ENCODE measurements at places on chromosomes 2 and 18.

DNA sequence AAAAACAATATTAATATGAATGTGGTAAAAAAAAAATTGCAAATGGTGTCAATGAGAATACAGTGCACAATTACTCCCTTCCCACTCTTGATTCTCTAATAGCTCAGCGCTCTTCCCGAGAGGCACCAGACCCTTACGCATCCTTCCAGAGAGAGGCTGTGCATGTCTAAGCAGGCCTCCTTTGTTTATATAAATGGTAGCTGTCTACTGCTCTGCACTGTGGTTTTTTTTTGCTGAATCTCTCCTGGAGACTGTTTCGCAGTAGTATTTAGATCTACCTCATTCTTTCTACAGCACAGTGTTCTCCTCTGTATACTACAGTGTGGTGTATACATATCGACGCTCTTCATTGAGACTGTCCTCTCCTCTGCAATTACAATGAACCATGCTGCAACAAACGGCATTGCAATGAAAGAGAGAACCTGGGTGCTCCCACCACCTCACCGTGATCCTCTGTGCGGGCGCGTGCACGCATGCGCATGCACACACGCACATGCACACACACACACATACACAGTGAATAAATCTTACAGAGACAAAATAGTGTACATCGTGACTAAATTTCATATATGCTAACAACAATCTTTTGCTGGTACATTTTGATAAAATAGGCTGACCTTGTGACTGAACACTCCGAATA, 19.4 kb downstream of the SEPTIN10 start:
- H3K4me3 ChIP-seq, result no peak overlapping the region
- no peaks in the 10 kb centered on the region for H3K36me3 ChIP-seq
- H3K27ac ChIP-seq, result no peak overlapping the region

DNA sequence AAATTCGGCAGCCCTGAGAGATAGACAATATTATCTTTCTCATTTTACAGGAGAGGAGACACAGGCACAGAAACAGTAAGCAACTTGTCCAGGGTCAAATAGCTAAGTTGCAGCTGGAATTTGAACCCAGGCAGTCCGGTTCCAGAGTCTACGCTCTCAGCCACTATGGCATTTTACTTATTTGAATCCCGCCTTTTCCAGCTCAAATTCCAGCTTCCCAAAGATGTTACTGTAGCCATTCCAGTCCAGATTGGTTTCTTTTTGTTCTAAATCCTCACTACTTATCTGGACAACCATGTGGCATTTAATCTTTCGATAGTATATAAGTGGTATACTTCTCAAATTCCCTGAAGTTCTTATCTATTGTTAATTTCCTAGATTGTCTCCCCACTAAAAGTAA, 125.7 kb downstream of the NBAS start:
- no peak overlapping the region for H3K4me3 ChIP-seq
- no peak overlapping the region for H3K27ac ChIP-seq
- DNase-seq, result no peak
- no peaks in the 10 kb centered on the region for H3K4me1 ChIP-seq
- H3K36me3 ChIP-seq, result peaks cover 2% of the 10 kb centered on the region
- no peaks in the 10 kb centered on the region for H3K27me3 ChIP-seq

- no peak overlapping the region for H3K27ac ChIP-seq
- no peaks in the 10 kb centered on the region for H3K27me3 ChIP-seq
- H3K4me1 ChIP-seq, result peaks cover 42% of the 10 kb centered on the region
- peaks cover 37% of the 10 kb centered on the region for H3K36me3 ChIP-seq
Measured at GRCh38 chr18:69759046-69759445, 188.6 kb downstream of the CD226 start.

DNA sequence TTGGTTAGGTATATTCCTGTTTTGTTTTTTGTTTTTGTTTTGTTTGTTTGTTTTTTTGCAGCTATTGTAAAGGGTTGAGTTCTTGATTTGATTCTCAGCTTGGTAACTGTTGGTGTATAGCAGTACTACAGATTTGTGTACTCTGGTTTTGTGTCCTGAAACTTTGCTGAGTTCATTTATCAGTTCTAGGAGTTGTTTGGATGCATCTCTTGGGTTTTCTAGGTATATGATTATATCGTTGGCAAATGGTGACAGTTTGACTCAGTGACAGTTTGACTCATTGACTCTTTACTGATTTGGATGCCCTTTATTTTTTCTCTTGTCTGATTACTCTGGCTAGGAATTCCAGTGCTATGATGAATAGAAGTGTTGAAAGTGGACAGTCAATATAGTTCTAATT, 53.7 kb downstream of the APLF start:
- H3K36me3 ChIP-seq, result no peaks in the 10 kb centered on the region
- DNase-seq, result no peak
- H3K4me3 ChIP-seq, result no peak overlapping the region

DNA sequence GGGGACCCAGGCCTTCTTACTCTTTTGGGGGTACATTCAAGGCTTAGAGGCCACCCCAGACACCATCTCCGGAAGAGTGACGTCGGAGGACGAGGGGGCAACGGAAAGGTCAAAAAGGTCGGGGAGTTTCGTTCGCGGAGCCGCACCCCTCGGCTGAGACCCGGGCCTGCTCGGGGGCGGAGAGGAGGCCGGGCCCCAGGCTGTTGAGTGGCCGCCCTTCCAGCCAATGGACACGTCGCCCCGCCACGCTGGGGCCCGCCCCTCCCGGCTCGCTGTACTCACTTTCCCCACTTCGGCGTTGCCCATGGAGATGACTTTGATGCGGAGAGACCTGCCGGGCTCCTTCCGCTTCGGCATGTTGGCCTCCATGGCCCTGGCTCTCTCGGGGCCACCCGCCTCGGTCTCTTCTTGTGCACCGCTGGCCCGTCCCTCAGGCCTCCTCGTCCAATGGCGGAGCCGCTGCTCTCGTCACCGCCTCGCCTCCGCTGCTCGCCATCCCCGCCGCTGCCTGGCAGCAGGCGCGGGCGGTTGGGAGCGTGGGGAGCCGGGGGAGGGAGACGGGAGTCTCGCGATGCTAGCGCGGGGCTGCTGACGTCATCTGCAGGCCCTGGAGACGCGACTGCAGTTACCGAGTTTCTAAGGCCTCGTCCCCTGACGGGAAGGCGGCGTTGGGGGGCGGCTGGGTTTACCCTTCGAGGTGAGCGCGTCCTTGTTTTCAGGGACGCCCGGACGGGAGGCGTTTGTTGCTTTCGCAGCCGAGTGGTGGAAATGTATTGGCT, at the start of gene DNAJC27:
Gene DNAJC27, minus strand, starts transcription at position 420 of the 779 bp plus-strand sequence. Its CDS starts 51 bp downstream, at position 369.
- peak within 1 kb of the TSS; percentile 100 for H3K27ac ChIP-seq
- H3K36me3 ChIP-seq, result peaks cover 7% of the 10 kb centered on the region
- peak; percentile 99 for DNase-seq

- peak overlapping the region; percentile 38 for H3K4me3 ChIP-seq
- peak; percentile 79 for DNase-seq
- H3K27ac ChIP-seq, result peak overlapping the region; percentile 97
- H3K36me3 ChIP-seq, result peaks cover 63% of the 10 kb centered on the region
- no peaks in the 10 kb centered on the region for H3K27me3 ChIP-seq
- H3K4me1 ChIP-seq, result peaks cover 96% of the 10 kb centered on the region
Measured at GRCh38 chr2:197205585-197206215, 104.9 kb downstream of the ANKRD44 start.

DNA sequence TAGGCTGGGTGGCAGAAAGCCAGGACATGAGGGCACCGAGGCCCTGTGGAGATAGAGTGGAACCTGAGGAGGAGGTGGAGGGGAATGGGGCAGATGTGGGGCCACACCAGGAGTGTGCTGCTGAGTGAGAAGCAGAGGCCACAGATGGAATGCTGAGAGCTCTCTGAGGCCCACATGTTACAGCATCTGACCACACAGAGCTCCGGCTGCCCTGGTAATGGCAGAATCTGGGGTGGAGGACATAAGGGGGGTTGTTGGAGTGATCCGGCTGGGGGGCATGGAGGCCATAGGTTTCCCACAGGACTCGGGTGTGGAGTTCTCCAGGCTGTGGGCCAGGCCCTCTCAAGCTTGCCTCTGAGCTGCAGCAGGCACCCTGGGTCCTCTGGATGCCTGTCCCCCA, 3.8 kb downstream of the MZT2B start:
- no peaks in the 10 kb centered on the region for H3K27me3 ChIP-seq
- H3K27ac ChIP-seq, result no peak overlapping the region
- peaks cover 23% of the 10 kb centered on the region for H3K4me1 ChIP-seq
- no peak for DNase-seq

- H3K36me3 ChIP-seq, result no peaks in the 10 kb centered on the region
- H3K27ac ChIP-seq, result peak overlapping the region; percentile 35
- H3K4me1 ChIP-seq, result peaks cover 33% of the 10 kb centered on the region
- no peak for DNase-seq
Measured at GRCh38 chr2:176917-177316, 86.9 kb downstream of the SH3YL1 start.

- no peak overlapping the region for H3K4me3 ChIP-seq
- no peak for DNase-seq
- peaks cover 46% of the 10 kb centered on the region for H3K36me3 ChIP-seq
- H3K27ac ChIP-seq, result peak overlapping the region; percentile 91
- peaks cover 72% of the 10 kb centered on the region for H3K4me1 ChIP-seq
Measured at GRCh38 chr2:143251681-143252080, 122.5 kb downstream of the ARHGAP15 start.

DNA sequence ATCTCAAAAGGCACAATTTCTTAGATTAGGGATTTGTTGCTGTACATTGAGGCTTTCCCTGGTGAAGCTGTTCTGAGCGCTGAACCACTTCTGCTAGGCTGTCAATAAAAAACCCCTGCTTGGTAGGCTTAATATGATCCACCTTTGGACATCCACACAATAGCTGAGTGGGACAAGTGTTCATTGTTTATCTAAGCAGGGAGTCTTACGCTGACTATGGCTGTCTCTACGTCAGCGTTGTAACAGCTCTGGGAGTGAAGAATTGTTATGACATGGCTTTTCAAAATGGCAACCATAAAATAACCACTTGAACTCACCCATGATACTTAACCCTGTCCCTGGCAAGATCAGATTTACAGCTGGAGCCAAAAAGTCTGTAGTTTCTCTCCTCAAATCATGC, 111.5 kb upstream of the SULT1C3 start:
- H3K36me3 ChIP-seq, result no peaks in the 10 kb centered on the region
- no peak overlapping the region for H3K27ac ChIP-seq
- H3K4me1 ChIP-seq, result no peaks in the 10 kb centered on the region
- no peaks in the 10 kb centered on the region for H3K27me3 ChIP-seq

DNA sequence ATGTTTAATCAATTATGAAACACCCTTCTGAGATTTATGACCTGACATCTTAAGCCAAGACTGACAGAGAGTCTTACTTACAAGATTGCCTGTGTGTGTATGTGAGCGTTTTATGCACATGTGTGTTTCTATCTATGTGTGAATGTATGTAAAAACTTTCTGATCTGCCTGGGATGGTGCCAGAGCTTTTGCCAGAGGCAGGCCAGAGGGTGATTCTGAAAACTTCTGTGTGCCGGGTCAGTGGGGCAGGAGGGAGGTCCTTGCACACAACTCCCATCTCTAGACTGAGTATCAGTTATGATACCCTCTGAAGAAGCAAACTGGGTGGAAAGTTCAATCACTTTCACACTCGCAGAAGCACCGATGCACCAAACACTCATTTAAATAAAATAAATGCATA, 335.0 kb upstream of the NT5C1B start:
- H3K27ac ChIP-seq, result no peak overlapping the region
- no peaks in the 10 kb centered on the region for H3K4me1 ChIP-seq
- DNase-seq, result no peak

- no peak overlapping the region for H3K4me3 ChIP-seq
- no peak for DNase-seq
- H3K36me3 ChIP-seq, result no peaks in the 10 kb centered on the region
- H3K4me1 ChIP-seq, result no peaks in the 10 kb centered on the region
- H3K27me3 ChIP-seq, result no peaks in the 10 kb centered on the region
- H3K27ac ChIP-seq, result no peak overlapping the region
Measured at GRCh38 chr2:3839476-3839875, 136.1 kb downstream of the DCDC2C start.

- no peak overlapping the region for H3K4me3 ChIP-seq
- no peaks in the 10 kb centered on the region for H3K4me1 ChIP-seq
- H3K36me3 ChIP-seq, result no peaks in the 10 kb centered on the region
- H3K27me3 ChIP-seq, result no peaks in the 10 kb centered on the region
- no peak overlapping the region for H3K27ac ChIP-seq
Measured at GRCh38 chr2:122683018-122683417, 927.6 kb downstream of the TSN start.

DNA sequence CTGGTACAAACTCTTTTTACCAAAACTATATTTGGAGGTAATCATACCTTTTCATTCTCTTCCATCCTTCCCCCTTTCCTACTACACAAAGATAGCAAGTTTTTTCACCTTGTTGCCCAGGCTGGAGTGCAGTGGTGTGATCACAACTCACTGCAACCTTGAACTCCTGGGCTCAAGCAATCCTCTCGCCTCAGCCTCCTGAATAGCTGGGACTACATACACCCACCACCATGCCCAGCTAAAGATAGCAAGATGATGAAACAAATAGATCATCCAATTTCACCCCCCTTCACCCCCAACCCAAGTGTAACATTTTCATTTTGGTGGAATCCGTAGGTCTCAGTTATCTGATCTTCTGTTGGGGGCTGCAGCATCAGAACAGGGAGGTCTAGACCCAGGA, 4.5 kb upstream of the STK11IP start:
- no peak for DNase-seq
- no peaks in the 10 kb centered on the region for H3K36me3 ChIP-seq
- H3K27me3 ChIP-seq, result peaks cover 20% of the 10 kb centered on the region
- H3K4me1 ChIP-seq, result peaks cover 16% of the 10 kb centered on the region
- H3K4me3 ChIP-seq, result no peak overlapping the region

- H3K36me3 ChIP-seq, result no peaks in the 10 kb centered on the region
- no peaks in the 10 kb centered on the region for H3K4me1 ChIP-seq
- DNase-seq, result no peak
- H3K27me3 ChIP-seq, result no peaks in the 10 kb centered on the region
- no peak overlapping the region for H3K4me3 ChIP-seq
Measured at GRCh38 chr18:33404244-33404873, 36.2 kb downstream of the CCDC178 start.

GRCh38 chr2:46239847-46240181, 57.4 kb upstream of the EPAS1 start:
- no peak overlapping the region for H3K4me3 ChIP-seq
- no peaks in the 10 kb centered on the region for H3K27me3 ChIP-seq
- peak; percentile 77 for DNase-seq

DNA sequence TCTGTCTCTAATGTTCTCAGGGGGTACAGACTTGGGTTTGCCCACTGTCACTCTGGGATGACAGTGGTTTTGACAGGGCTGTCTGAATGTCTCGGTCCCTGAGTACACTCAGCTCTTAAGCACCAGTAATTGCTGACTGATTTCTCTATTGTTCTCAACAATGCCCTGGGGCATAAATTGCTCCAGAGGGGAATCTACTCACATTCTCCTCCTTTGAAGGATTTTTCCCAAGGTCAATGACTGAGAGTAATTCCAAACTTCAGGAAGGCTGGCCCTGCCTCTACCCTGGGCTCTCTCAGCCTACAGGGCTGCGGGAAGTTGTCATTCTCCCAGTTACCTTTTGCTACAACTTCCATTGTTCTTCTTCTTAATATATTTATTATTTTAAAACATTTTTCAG, 36.5 kb downstream of the MC2R start:
- H3K27me3 ChIP-seq, result peaks cover 12% of the 10 kb centered on the region
- H3K4me1 ChIP-seq, result no peaks in the 10 kb centered on the region
- no peaks in the 10 kb centered on the region for H3K36me3 ChIP-seq
- no peak for DNase-seq

- H3K27ac ChIP-seq, result no peak overlapping the region
- DNase-seq, result no peak
- no peak overlapping the region for H3K4me3 ChIP-seq
- H3K36me3 ChIP-seq, result no peaks in the 10 kb centered on the region
Measured at GRCh38 chr18:9804517-9805104, 81.2 kb upstream of the TXNDC2 start.
